ENCODE measurements at places on chromosomes 3 and 15.
A peak's percentile ranks its signal among the peaks of the same experiment; 100 is the strongest.

DNA sequence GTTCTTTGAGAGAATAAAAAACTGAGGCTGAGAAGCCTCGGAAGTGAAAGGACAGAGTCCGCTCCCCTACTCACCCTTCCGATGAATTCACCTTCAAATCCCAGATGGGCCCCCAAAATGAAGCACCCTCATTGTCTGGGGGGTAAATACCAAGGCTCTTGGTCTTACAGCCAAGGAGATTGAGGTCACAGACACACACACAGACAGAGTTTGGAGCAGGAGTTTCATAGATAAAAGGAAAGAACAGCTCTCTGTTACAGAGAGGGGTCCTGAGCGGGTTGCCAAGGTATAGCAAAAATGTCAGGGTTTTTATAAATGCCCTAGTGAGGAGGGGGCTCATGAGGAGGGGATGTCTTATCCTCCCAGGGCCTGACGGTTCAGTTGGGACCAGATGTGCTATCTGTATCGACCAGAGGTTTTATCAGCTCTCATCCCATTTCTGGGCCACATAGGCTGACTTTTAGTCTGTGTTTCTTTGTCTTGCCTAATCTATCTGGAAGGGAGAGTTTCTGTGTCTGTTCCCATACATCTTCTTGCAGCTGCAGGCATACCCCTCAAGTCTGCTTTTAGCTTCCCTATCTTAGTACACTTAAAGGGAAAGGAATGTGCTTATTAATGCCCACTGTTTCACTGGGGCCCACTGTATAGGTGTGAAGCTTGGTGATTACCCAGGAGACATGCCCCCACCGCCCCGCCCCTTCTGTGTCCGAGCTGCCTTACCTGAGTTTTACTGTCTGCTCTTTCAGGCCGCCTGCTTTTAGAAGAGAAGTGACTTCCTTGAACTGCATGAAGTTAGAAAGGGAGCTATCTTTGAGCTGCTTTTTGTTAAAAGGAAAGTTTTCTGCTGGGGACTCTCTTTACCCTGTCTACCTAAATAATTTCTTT, 66.8 kb upstream of the ATP11B start:
- no peak for DNase-seq

- no peak for DNase-seq
These were observed 15.5 kb upstream of the GATM start for GRCh38 chr15:45393851-45394250.

- DNase-seq = peak; percentile 17
These were observed 148.1 kb downstream of the KLHL25 start for GRCh38 chr15:85646538-85647091.

DNA sequence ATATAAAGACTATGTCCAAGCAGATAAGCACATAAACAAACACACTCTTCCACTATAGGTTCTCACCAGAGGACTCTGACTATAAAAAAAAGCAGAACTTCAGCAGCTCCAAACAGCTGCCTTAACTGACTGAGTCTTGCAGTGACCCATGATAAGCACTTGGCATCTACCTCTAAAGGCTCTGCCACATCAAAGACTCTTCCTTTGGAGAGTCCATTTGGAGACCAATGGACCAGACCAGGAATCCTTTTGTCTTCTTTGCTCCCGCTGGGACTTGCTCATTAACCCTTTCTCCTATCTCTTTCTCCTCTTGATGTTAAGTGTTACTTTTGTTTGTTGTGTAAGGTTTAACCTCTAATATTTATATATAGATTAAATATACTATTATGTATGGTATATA, 424.1 kb downstream of the RSL24D1 start:
- no peak for DNase-seq

DNA sequence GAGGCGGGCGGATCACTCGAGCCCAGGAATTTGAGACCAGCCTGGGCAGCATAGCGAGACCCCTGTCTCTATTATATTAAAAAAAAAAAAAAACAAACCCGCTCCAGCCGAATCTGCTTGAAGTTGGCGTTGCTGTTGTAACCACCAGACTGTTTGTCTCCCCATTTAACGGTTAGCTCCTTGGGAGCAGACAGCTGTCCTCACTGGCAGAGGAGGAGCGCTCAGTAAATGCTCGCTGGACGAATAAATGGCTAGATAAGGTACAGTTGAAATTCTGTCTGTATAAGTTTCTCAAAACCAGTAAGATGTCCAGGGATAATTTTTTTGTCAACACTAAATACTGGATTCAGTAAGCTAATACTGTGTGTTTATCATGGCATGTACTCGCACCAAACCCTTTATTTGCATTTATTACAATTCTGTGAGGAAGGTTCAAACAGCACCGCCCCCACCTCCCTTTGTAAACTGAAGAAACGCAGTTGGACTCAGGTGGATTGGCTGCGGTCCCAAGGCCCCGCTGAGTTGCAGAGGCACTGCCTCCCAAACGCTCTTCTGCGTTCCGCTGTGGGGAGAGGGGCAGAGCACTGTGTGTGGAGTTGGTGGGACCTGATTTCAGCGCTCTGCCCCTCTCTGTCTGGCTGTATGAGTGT, 1.1 kb downstream of the RCCD1 start:
- no peak for DNase-seq

GRCh38 chr3:133763797-133764683, 17.8 kb downstream of the TF start:
- no peak for DNase-seq

DNA sequence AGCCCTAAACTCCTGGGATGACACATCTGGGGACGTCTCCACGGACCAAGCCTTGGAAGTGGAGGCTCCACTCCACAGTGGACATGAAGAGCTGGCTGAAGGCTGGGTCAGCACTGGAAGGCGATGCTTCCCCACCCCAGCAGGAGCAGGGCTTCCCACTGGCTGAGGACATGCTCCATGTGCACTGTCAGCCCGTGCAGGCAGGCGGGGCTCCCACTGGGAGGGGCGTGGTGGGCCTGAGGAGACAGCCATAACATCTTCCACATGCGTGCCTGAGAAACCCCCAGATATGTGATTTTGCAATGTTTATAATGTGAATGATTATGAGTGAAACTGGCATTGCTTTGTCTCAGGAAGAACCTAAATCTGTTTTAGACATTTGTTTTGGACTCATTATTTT, 231.3 kb downstream of the KLF13 start:
- no peak for DNase-seq

- DNase-seq = peak; percentile 99
These were observed 50.0 kb downstream of the DNAJB8 start for GRCh38 chr3:128416578-128417211.

- no peak for DNase-seq
These were observed 785 bp downstream of the MFSD1 start for GRCh38 chr3:158802409-158803268.

DNA sequence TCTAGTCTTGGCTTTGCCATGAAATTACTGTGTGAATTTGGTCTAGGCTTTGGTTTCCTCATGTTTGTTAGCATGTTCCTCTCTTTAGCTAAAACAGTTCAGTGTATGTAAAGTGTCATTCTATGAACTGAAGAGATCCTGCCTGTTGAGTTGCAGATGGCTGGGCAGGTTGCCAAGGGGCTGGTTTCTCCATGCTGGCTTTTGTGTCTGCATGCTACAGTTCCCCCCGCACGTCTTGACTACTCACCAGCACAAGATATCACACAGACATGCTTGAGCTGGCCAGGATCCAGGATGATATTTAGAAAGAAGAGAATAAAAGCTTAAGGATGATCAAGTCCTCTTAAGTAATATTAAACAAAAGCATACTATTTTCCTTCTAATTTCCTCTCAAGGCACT, 90.2 kb downstream of the CERS3 start:
- no peak for DNase-seq

- DNase-seq = peak; percentile 8
These were observed 6.5 kb downstream of the ZNF589 start for GRCh38 chr3:48247401-48247811.

GRCh38 chr3:78736863-78737262, 1030.9 kb downstream of the ROBO1 start:
- no peak for DNase-seq

DNA sequence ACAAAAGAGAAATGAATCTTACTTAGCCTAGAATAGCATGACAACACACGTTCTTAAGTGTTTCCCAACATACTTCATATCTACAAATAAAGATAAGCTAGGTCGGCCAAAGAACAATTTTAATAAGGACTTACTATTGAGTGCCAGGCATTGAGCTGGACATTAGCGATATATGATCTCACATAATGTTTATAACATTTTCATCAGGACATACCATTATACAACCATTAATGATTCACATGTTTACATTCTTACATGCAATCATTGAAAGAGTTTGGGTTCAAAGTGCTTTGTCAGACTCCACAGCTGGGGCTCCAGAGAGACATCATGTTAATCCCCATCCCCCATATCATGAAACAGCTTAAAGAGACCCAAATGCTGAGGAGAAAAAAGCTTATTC, 189.0 kb downstream of the STT3B start:
- no peak for DNase-seq

GRCh38 chr3:133803469-133803868, 2.1 kb upstream of the SRPRB start:
- no peak for DNase-seq

GRCh38 chr15:50800715-50801114, 35.2 kb upstream of the SPPL2A start:
- DNase-seq = no peak

GRCh38 chr3:30473374-30474051, 132.9 kb upstream of the TGFBR2 start:
- no peak for DNase-seq

DNA sequence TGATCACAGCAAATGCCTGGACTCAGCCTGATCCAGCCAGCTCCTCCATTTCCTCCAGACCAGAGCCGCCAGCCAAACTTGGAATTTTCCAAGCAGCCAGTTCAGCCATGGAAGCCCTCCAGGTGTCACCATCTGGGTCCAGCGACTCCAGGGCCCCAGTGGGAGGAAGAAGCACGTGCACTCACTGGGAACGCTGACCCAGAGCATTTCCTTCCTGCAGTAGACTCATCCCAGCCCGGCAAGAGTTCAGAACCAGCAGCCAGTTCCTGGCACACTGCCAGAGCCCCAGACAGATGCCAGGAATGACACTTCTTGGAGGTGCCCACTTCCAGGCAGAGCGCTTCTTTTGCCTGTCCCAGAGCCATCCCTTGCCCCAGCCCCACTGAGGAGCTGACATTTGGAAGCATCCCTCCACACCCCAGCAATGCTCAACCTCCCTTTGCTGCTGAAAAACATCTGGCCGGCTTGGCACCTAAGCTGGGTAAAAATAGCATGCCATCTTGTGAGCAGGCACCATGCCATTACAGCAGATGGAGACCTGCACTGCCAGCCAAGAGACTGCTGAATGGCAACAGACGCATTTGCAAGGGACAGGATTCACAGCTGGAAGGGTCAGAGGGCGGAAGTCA, 460.3 kb upstream of the PROK2 start:
- DNase-seq = no peak

DNA sequence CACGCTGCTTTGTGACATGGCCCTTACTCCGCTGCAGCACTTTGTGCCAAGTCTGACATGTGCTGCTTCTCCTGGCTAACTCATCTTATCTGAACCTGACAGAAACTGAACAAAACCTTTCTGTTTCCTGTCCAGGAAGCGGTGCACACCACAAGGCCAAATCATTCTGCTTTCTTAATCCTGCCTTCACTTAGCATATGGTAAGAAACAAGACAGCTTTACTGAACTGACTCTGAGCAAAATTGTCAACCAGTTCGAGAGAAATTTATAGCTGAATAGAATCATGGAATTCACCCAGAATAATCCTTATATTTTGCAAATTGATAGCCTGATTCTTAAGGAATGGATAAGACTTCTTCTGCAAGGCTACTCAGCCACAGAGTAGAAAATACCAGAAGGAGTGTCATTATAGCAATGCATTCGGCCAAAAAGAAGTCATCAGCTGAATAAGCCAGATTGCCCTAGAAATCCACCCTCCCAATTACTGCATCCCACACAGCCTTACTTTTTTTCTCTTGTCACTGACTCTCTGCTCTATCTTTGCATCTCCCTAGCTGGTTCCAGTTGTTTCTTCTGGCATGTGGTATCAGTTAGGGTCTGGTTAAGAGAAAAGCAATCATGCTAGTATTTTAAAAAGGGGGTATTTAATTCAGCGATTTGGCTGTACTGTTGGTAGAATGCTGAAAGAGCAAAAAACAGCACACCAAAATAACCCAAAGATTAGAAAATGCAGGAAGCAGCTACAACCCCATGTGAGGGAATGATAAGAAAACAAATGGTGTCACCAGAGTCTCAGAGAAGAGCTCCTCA, 41.6 kb upstream of the STRIT1 start:
- DNase-seq = no peak

GRCh38 chr3:107727102-107727501, 204.3 kb downstream of the BBX start:
- DNase-seq = no peak

- DNase-seq = peak; percentile 93
These were observed 18.6 kb upstream of the SLC41A3 start for GRCh38 chr3:126102530-126102951.

DNA sequence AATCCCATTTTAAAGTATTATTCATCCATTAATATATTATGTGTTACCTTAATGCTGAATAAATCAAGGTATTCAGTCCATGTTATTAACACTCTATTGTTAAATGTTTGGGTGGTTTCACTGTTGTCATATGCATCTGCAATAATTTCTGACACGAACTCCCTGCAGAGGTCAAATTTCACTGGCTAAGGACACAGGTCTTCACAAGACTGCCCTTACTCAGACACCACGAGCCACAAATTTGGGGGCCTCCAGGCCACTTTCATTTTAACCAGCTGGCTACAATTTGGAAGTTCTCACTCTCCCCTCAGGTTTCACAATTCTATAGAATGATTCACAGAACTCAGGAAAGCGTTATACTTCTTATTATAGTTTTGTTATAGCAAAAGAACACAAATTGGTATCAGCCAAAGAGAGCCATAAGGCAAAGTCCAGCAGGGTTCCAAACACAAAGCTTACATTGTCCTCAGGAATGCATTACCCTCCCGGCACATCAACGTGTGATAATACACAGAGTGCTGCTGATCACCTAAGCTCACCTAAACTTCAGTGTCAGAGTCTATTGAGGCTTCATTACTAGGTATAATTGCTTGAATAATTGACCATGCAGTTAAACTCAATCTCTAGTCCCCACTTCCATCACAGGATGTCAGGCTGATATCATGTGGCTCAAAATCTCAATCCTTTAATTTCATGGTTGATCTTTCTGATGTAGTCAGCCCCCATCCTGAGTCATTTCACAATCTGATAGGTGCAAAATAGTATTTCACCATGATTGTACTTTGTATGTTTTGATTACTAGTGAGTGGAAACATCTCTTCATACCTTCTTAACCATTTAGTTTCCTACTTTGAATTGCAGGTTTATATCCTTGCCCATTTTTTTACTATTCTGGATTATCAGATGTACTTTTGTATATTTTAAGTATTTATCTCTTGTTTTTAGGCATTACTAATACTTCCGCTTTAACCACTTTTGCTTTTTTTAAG, 441.4 kb upstream of the AGTR1 start:
- no peak for DNase-seq
